Activated B cell treated with CpG ODN at 0.5 μM for 24 hours (primary cell): ENCODE measurements at places on chromosomes 7 and 10. TPM values are rescaled to one million over a fixed set of nuclear protein-coding genes. Genes with fewer than 3 reads are reported as not detected.

FANK1 gene
- 0.20 and 0.42 TPM in 2 replicates for total RNA-seq

GRCh38 chr10:126839094-126839761 is 66.0 kb upstream of the DOCK1 start:
- no peak for DNase-seq

- no peak for DNase-seq
Observed at GRCh38 chr7:5426226-5426475, 2.5 kb upstream of the TNRC18 start.

DNA sequence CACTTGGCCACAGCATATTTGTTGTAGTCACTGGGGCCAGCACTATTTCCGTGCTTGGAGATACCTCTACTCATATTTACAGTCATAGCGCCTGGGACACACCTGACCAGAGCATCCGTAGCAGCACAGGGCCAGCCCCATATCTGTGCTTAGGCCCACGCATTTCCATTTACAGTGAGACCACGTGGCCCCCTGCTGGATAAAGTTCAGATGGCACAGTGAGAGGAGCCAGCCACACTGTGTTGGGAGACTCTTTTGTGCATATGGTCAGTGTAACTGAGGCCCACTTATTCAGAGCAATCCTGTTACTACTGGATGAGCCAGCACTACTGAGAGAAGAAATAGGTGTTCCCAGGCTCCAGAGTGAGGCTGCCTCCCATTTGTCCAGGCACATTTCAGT is 455.3 kb downstream of the REEP3 start:
- DNase-seq: no peak

VIPR2 gene
- total RNA-seq: not detected in 2 replicates

GRCh38 chr10:856416-857157 is 74.9 kb downstream of the LARP4B start:
- no peak for DNase-seq

- DNase-seq: no peak
Observed at GRCh38 chr10:34155812-34156211, 659.3 kb downstream of the PARD3 start.

DNA sequence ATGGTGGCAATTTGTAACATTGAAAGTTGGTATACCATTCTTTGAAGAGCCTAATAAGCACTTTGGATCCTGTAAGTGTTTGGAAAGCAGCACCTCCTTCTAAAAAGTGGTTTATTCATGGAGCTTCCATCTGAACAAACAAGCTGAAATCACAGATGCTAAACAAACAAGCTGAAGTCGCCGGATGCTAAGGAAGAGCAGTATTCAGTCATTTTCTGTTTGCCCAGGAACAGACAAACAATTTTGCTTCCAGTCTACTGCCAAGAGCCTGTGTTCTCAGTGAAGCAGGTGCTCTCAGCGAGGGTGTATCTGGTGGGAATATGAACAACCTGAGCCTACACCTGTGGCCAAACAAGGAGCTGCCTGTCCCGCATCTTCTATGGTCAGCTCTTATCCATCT is 6.3 kb downstream of the COL28A1 start:
- no peak for DNase-seq

DNA sequence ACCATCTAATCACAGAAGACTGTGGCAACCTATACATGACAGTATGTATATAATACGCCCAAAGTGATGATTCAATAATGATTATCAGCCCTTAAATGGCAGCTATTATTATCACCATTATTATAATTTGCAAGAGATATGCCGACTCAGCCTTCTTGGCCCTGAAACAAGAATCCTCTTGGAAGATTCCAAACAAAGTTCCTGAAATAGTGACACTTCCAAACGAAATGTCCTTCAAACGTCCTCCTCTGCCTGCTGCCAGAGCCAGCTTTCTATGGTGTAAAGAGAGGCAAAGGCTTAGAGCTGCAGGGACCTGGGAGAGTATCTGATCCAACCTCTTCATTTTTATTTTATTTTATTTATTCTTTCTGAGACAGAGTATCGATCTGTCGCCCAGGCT is 36.0 kb downstream of the NRAP start:
- no peak for DNase-seq

- DNase-seq: no peak
Observed at GRCh38 chr7:67502929-67503328, 506.3 kb downstream of the TYW1 start.

GIMAP5 gene
- 0.16 and 0.54 TPM in 2 replicates for total RNA-seq

GRCh38 chr10:78438907-78439809 is 405.5 kb downstream of the RPS24 start:
- no peak for DNase-seq

DNA sequence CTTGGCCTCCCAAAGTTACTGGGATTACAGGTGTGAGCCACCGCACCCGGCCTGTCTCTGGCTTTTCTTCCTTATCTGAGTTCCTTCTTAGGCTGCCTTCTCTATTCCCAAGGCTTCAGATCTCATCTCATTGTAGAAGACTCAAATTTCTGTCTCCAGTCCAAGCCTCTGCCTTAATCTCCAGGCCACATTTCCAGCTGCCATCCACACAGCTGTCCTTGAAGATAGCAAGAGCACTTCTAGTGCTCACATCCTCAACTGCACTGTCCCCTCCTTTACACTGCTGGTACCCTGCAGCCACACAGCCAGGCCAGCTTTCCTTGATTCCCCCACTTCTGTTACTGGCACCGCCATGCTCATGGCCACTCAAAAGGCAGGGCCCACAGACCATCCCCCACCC is 35.6 kb downstream of the POLL start:
- no peak for DNase-seq

GRCh38 chr7:70347463-70348254 is 749.4 kb downstream of the AUTS2 start:
- no peak for DNase-seq

DNA sequence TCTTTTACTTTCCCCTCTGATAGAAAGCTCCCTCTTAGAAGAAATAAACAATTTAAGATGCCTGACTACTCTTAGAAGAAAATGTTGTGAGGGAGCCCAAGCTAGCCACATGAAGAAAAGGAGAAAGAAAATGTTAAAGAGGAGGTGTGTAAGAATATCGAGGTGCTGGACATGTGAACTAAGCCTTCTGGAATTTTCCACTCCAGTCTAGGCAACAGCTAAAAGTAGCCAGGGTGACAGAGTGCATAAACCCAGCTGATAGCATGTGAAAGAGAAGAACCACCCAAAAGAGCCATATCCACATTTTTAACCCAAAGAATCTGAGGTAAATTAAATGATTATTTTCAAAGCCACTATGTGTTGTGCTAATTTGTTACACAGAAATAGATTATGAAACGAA is 1690.6 kb upstream of the LRRTM3 start:
- no peak for DNase-seq

- no peak for DNase-seq
Observed at GRCh38 chr10:17213646-17214349, 12.3 kb upstream of the TRDMT1 start.

- DNase-seq: no peak
Observed at GRCh38 chr7:119802147-119802546, 470.8 kb upstream of the KCND2 start.

- no peak for DNase-seq
Observed at GRCh38 chr7:158539711-158540146, 47.9 kb downstream of the PTPRN2 start.

DNA sequence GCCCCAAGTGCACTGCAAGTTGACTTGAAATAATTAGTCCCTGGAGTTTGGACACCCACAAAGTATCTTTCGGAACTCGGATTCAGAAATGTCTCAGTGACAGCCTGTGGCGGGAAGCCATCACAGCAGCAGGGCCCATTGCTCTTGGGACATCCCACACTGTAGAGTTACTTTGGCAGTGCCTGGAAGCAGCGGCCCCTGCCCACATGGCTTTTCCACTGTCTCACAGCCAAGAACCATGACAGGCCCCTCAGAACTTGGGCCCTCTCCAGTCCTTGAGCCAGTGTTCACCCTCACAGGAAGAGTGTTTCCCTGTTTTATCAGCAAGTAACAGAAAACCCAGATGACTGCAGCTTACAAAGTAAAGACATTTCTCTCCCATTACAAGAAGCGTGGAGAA is 477.0 kb upstream of the GALNT17 start:
- DNase-seq: no peak

GRCh38 chr7:64887756-64888508 is 15.1 kb upstream of the ZNF273 start:
- peak; percentile 33 for DNase-seq

- DNase-seq: no peak
Observed at GRCh38 chr10:100999742-101000126, at the start of gene LZTS2. TSS of gene LZTS2 (plus strand) at chr10:100999808. CDS start at chr10:101002539, 2,731 bp downstream.

DNA sequence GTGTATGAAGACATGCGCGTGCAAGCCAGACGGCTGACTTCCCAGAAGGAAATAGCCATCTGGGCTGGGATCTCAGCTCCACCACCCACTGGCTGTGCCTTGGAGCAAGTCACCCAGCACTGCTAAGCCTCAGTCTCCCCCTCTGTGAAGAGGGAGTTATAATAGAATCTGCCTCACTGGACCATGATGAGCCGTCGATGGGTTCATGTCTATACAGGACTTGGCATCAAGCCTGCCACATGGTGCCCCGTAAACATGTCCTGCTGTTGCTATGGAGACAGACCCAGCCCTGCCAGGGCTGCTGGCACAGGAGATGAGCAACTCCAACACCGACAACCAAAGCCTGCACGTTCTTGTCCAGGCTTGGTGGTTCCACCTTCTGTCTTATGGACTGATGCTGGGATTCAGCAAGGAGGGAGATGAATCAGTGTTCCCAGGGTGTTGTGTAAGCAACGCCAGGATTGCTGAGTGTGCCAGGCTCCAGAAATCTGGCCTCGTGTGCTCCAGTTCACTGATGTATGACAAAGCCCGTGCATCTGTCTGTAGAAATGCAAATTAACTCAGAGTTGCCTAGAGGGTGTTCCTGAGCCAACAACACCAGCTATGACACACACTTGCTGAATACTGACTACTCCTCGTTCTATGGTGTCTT is 5.6 kb downstream of the GPR15LG start:
- DNase-seq: peak; percentile 34

DNA sequence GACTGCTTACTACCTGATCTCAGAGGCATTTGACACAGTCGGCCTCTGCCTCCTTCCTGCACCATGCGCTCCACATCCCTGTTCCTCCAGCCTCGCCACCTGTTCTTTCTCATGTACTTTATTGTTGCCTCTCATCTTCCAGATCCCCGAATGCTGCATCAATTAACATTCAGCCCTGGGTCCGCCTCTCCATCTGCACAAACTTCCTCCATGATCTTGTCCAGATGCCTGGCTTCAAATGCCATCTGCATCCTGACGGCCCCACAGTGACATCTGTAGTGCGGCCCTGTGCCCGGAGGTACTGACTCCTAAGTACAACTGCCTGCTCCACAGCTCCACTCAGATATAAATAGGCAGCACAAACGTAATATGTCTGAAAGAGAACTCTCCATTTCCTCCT is 51.2 kb upstream of the STK17A start:
- DNase-seq: no peak

DNA sequence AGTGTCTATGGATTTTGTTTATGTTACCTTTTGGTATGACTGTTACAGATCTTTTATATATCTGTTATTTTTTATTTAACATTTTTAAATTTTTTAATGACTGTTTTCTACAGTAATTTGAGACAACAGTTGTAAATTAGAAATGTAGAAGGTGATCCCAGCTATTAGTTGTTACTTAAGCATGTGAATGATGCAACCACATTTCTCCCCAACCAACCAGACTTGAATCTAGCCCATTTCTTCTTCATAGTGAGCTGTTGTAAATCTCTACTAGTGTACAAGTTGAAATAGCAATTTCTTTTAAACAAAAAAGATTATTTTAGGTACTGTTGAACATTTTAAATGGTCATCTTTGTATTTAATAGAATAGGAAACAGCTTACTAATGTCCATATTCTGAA is 18.0 kb downstream of the TMEM106B start:
- no peak for DNase-seq

MYH16 gene
- not detected in 2 replicates for total RNA-seq

DNA sequence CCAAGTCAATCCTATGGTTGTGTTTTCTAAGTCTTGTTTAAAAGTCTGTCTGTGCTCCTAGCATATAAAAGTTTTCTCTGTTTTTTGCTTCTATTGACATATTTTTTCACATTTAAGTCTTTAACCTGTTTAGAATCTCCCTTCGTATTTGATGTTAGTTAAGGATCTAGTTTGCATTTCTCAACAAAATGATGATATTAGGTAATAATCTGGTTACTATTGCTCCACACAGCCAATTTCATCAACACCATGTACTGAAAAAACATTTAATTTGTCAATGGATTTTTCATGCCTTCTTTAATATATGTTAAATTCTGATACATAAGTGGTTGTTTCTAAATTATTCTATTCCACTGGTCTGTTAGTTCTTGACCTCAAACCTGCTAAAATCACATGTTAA is 17.5 kb upstream of the TSGA13 start:
- DNase-seq: no peak

GIMAP6 gene
- total RNA-seq: 0.17 and 0.35 TPM in 2 replicates

GRCh38 chr7:24536682-24537081 is 36.6 kb upstream of the PALS2 start:
- DNase-seq: no peak

TMEM209 gene
- 30.0 and 32.6 TPM in 2 replicates for total RNA-seq

DNA sequence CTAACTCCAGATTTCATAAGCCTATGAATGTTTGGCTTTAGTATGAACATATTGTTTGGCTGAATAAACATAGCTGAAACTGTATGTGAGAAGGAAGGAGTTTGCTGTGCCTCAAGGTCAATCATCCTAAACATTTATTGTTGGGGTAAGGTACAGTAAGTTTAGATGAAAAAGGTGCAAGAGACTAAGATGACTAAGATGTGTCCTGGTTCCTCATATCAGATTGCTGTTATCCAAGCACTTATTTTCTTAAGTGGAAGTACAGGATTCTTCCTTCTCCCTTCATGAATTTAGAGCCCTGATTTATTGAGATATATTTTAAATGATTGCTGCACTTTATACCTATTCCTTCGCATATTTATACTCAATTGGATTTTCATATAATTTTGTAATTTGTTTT is 12.2 kb downstream of the MDFIC start:
- no peak for DNase-seq

CALU gene
- total RNA-seq: 14.7 and 15.4 TPM in 2 replicates

GRCh38 chr7:44077061-44077460 is 5.3 kb downstream of the POLM start:
- DNase-seq: no peak

- no peak for DNase-seq
Observed at GRCh38 chr7:112433289-112433688, 17.0 kb upstream of the IFRD1 start.
